ENCODE measurements at places on chromosomes 7 and 10. TPM values are rescaled to one million over a fixed set of nuclear protein-coding genes. Genes with fewer than 3 reads are reported as not detected.

The TMEM178B gene
- not detected for total RNA-seq

The SH2D4B gene
- total RNA-seq = 0.14 TPM

The NUTM2B gene
- total RNA-seq = 1.6 TPM

The TMEM196 gene
- total RNA-seq = not detected

The ASNS gene
- total RNA-seq = 42.6 TPM

The NEUROG3 gene
- not detected for total RNA-seq

The RHBDD2 gene
- total RNA-seq = 33.1 TPM

The ZNF804B gene
- total RNA-seq = not detected

The AKR1D1 gene
- not detected for total RNA-seq

The ATRNL1 gene
- not detected for total RNA-seq

The PNLIPRP1 gene
- not detected for total RNA-seq

The PRKAR2B gene
- total RNA-seq = 1.6 TPM

The INSYN2A gene
- total RNA-seq = not detected

The CLEC5A gene
- 0.60 TPM for total RNA-seq

The JAKMIP3 gene
- 0.17 TPM for total RNA-seq

The STK31 gene
- 0.80 TPM for total RNA-seq

The MKX gene
- total RNA-seq = 0.08 TPM

The SMKR1 gene
- total RNA-seq = 1.3 TPM

The KNDC1 gene
- total RNA-seq = 0.36 TPM

The PHKG1 gene
- total RNA-seq = 2.4 TPM

The GPRIN2 gene
- not detected for total RNA-seq

The LZTS2 gene
- total RNA-seq = 22.4 TPM

The GOLGA7B gene
- 12.0 TPM for total RNA-seq

The RASSF4 gene
- total RNA-seq = 3.1 TPM

The TMEM213 gene
- total RNA-seq = not detected

The A1CF gene
- not detected for total RNA-seq

The CALML3 gene
- total RNA-seq = not detected

The DDC gene
- total RNA-seq = not detected

The NME8 gene
- not detected for total RNA-seq

The ZNF22 gene
- total RNA-seq = 42.8 TPM

The TACC2 gene
- total RNA-seq = not detected

The ITIH5 gene
- not detected for total RNA-seq

Data from activated naive CD8-positive, alpha-beta T cell treated with anti-CD3 and anti-CD28 coated beads, Interleukin-2, amount 10 ng/mL, durations not matched to agents 7 days and 5 days (primary cell).